Esophagus (tissue), 2 donors: ENCODE measurements at places on chromosomes 1 and 21. TPM values are rescaled to one million over a fixed set of nuclear protein-coding genes. Genes with fewer than 3 reads are reported as not detected.

Gene TSPEAR
- polyA plus RNA-seq: 0.01 TPM

Gene TMOD4
- polyA plus RNA-seq: 0.22 TPM

Gene EFHD2
- polyA plus RNA-seq: 38.0 TPM

Gene TTC39A
- 11.1 TPM for polyA plus RNA-seq

Gene MPL
- polyA plus RNA-seq: not detected

Gene ARHGAP29
- polyA plus RNA-seq: 2.8 TPM

Gene DUSP23
- 70.6 TPM for polyA plus RNA-seq

Gene CCDC27
- polyA plus RNA-seq: not detected

Gene HIVEP3
- polyA plus RNA-seq: 2.7 TPM
